OCI-LY7 (cell line): ENCODE measurements at places on chromosomes 11 and 22. TPM values are rescaled to one million over a fixed set of nuclear protein-coding genes. Genes with fewer than 3 reads are reported as not detected.

The PRR5 gene
- total RNA-seq, result 1.5 and 1.8 TPM in 2 replicates

The KDM4E gene
- total RNA-seq, result not detected in 2 replicates

The TMEM191B gene
- 0.50 and 2.4 TPM in 2 replicates for total RNA-seq

The TMEM258 gene
- 173 and 174 TPM in 2 replicates for total RNA-seq

The POLR2F gene
- 63.5 and 71.2 TPM in 2 replicates for total RNA-seq

The INS gene
- not detected in 2 replicates for total RNA-seq

The KRTAP5-1 gene
- not detected in 2 replicates for total RNA-seq

The CYTH4 gene
- total RNA-seq, result 24.8 and 28.1 TPM in 2 replicates

The FBLN1 gene
- total RNA-seq, result not detected in 2 replicates

The MN1 gene
- not detected in 2 replicates for total RNA-seq

The FOLR2 gene
- 12.8 and 14.6 TPM in 2 replicates for total RNA-seq

The CDPF1 gene
- total RNA-seq, result 15.4 and 19.4 TPM in 2 replicates

The GAL gene
- total RNA-seq, result not detected in 2 replicates

The OR5B21 gene
- total RNA-seq, result 0.48 and 0.55 TPM in 2 replicates

The C11orf91 gene
- total RNA-seq, result not detected in 2 replicates

The SLC6A5 gene
- not detected in 2 replicates for total RNA-seq

The MB gene
- not detected in 2 replicates for total RNA-seq

The OR2AT4 gene
- total RNA-seq, result not detected in 2 replicates

The RNF215 gene
- 12.3 and 13.8 TPM in 2 replicates for total RNA-seq

The CREB3L1 gene
- total RNA-seq, result 0.15 and 0.17 TPM in 2 replicates

The SCGB1C1 gene
- total RNA-seq, result not detected in 2 replicates

The APOA5 gene
- not detected in 2 replicates for total RNA-seq

The KRTAP5-11 gene
- total RNA-seq, result not detected in 2 replicates

The SYT7 gene
- total RNA-seq, result not detected in 2 replicates

The FAM168A gene
- 23.7 and 23.9 TPM in 2 replicates for total RNA-seq

The RFPL1 gene
- total RNA-seq, result not detected in 2 replicates

The MMP12 gene
- total RNA-seq, result not detected in 2 replicates

The DYNC2H1 gene
- 0.44 and 0.46 TPM in 2 replicates for total RNA-seq

The BATF2 gene
- total RNA-seq, result 0.61 and 0.70 TPM in 2 replicates

The TRIM21 gene
- 11.2 and 13.1 TPM in 2 replicates for total RNA-seq
